ENCODE measurements at places on chromosomes 4 and X.

- DNase-seq: no peak
Observed at GRCh38 chr4:80471756-80472155, 136.2 kb downstream of the CFAP299 start.

DNA sequence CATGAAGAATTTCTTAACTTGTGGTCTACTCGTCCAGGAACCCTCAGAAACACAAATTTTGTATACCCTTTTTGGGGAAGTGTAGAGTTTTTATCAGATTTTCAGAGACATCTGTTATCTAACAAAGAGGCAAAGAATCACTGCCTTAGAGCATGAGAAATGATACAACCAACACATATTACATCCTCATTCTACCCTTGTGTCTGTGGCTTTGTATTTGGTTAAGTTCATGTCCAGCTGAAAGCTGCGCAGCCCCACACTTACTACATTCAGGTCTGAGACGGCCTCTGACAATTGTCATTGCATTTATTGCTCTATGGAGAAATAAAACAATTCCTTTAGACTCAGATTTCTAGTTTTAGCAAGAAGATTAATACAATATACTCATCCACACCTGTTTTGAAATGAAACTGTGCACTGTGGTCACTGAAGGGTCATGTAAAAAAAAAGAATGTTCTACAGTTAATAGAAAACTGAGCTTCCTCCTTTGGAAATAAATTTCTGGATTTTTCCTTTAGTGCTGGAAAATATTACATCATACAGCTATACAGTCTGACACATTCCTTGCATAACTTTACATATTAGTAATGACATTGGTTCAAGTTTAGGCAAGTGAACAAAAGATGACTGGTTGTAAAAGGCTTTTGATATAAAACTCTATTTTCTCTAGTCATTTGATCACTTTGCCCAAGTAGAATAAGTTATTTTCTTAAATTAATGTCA, 39.8 kb downstream of the GLRB start:
- peak; percentile 3 for DNase-seq

DNA sequence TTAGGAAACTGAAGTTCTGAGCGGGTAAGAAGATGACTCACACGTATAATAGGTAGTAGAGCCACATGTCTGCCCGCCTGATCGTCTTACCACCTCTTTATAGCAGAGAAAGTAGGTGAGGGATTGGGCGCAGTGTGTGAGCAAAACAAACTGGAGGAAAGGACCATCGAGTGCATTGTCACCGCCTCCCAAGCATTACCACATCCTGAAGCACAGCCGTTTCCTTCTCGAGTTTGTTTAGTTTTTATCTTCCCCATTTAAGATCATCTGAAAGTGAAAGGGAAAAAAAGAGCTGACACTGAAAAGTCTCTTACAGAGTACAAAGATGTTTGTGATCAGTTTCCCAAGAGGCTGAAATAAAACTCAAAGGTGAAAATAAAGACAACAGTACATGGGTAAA, 14.8 kb downstream of the PDK3 start:
- peak; percentile 72 for DNase-seq

GRCh38 chr4:93403571-93403970, 425.0 kb upstream of the ATOH1 start:
- no peak for DNase-seq

DNA sequence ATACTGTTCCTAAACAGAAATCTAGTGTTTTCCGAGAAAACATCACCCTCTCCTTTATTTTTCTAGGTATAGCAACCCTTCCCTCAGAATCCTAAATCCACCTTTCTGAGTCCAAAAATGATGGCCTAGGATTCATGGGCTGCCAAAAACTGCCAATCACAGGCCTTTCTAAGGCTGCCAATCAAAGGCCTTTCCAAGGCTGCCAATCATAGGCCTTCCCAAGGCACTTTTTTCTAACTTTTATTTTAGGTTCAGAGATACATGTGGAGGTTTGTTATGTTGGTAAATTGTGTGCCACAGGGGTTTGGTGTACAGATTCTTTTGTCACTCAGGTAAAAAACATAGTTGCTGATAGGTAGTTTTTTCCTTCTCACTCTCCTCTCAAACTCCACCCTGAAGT, 673.7 kb downstream of the FAT4 start:
- DNase-seq: no peak

- DNase-seq: no peak
Observed at GRCh38 chr4:189600718-189601435, 339.8 kb upstream of the FRG1 start.

DNA sequence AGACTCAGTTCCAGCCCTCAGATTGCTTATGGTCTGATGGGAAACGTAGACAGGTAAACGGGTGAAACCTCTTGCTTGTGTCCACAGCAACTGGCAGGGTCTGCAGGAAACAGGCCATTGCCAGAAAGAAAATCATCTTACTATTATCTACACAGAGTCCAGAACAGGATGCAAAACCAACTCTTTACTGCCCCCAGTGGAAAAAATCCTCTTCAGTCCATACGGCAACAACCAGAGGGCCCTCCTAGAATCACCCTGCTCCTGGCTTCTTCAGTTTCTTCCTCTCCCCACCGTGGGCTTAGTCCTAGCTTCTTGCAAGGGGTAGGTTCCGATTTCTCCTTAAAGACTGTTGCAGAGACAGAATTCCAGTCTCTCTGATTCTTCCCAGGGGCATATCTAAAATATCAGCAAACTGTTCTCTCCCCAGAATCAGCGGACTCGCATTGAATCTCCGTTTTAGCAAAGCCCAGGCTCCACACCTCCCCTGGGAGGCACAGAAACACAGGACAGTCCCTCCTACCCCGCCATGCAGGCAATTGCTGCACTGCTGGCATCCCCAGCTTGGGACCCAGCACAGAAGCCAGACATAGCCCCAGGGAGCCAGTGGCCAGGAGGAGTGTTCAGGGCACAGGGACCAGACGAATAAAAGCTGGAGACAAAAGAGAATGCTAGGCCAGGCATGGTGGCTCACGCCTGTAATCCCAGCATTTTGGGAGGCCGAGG, 41.0 kb upstream of the SH3RF1 start:
- DNase-seq: peak; percentile 61

DNA sequence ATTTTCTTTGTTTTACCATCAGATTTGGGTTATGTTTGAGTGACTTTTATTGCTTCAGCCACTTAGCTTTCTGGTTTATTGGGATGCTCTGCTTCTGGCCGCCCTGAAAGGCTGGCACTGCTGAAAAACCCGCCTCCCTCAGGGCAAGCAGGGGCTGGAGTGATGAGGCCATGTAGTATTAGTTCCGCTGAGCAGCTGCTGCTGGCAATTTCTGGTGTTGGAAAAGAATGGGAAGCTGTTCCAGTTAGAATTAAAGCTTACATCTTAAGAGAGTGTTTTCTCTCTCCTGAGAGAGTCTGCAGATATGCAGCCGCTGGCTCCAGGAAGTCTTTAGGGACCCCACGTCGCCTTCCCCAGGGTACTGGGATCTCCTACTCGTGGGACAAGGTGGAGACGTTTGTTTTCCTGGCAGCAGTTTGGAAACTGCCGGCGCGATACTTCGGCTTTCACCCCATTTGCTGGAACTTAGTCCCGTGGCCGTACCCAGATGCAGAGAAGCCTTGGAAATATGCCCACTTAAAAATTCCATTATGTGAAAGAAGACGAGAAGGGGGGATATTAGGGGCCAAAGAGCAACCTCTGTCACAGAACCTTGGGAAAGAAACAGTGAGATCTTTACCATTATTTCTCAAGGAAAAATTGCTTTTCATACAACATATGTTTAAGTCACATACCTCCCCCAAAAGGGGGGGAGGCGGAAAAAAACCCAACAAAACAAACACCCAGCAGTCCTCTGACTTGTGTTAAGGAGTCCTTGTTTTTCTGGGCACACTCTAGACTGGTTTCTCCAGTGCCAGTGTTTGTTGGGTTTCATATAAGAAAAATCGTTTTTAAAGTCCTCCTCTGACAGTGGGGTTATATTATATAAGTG, 72.6 kb downstream of the TMEM131L start:
- DNase-seq: no peak

GRCh38 chr4:81509191-81509590, 37.5 kb upstream of the RASGEF1B start:
- DNase-seq: peak; percentile 71

GRCh38 chrX:14497184-14497666, 32.1 kb upstream of the GLRA2 start:
- DNase-seq: peak; percentile 17

- no peak for DNase-seq
Observed at GRCh38 chr4:103118166-103118565, 18.5 kb upstream of the BDH2 start.
